GM10248 (cell line): ENCODE measurements at places on chromosomes 5 and 9.

DNA sequence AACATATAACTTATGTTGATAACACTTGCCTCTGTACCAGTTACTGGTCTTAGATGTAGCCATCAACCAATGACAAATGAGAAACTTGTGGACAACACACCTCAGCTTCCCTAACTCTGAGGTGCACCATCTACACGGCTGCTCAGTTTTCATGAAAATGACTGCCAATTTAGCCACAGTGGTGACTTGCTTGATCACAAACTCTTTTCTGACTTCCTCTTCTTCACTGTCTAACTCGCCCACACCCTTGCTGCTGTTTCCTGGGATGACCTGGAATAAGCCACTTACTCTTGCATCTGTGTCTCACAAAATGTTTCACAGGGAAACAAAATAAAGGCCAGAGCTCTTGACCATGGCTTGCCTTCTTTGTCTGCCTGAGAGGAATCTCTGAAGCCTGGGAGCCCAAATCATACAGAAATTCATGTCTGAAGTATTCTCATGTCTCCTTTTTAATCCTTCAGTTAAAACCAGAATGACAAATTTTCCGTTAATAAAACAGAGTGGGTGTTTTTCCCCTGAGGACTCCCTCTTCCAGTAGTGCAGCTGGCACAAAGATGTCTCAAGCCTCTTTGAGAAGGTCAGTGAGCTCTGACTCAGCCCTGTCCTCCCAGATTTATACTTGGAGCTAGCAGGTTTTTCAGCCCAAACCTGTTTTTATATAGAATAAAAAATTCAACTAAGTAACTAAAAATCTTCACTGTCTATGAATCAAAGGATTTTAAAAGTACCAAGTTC, 126.5 kb upstream of the PAM start:
- no peak for DNase-seq

GRCh38 chr5:119055294-119055693, 15.6 kb upstream of the DMXL1 start:
- DNase-seq: no peak

DNA sequence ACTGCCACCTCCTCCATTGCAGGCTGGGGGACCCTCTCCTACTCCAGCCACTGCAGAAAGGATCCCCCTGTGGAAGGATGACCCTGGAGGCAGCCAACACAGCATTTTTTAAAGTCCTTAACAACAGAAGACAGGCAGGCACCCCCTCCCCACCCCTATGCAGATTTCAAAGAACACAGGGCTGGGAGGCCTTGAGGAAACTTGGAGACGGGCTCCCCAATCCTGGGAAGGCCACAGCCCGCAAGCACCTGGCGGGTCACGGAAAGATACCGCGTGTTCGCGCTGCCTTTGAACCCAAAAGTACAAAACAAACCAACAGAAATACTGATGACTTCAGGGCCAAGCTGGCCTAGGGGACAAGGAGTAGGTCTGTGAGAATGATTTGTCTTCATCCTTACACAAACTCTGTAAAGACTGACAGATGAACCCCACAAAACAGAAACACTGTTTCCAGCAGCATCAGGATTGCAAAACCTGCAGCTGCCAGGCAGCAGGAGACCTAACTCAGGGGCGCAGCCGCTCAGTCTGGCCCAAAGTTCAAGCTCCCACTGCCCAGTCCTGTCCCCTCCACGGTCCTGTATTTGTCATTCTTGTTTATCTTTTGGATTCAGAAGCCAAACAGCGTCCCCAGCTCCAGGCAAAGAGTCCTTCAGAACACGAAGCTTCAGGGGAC, 13.8 kb downstream of the VAV2 start:
- DNase-seq: no peak

DNA sequence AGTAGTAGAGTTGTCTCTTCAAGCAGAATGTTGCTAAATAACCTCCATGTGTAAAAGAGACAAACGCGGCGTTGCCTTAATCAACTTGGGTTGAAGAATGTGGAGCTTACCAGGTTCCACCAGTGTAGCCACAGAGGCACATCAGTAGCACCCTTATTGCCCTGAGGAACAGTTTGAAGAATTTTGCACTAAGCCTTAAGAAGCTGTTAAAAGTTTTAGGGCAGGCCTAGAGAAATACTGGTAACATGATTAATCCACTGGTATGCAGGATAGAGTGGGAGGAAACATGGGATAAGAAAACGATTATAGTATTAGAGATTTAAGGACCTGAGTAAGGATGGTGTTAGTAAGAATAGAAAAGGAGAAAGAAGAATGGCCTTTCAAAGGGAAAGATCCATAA, 100.6 kb downstream of the ZCCHC7 start:
- no peak for DNase-seq

GRCh38 chr5:16983022-16983639, 47.0 kb upstream of the MYO10 start:
- no peak for DNase-seq

GRCh38 chr5:169637085-169637548, at the start of gene DOCK2:
Gene DOCK2 (plus strand): TSS chr5:169637275. CDS start chr5:169637327, 52 bp downstream.
- peak; percentile 89 for DNase-seq
